ENCODE measurements at places on chromosomes 7 and 10.

GRCh38 chr10:122463466-122464249, 2.3 kb downstream of the HTRA1 start:
- no peak for DNase-seq

GRCh38 chr10:19579761-19580545, 236.3 kb upstream of the PLXDC2 start:
- peak; percentile 64 for DNase-seq

GRCh38 chr7:500521-501420, 18.9 kb downstream of the PDGFA start:
- no peak for DNase-seq

GRCh38 chr7:80641548-80641947, 3.1 kb downstream of the CD36 start:
- peak; percentile 82 for DNase-seq

DNA sequence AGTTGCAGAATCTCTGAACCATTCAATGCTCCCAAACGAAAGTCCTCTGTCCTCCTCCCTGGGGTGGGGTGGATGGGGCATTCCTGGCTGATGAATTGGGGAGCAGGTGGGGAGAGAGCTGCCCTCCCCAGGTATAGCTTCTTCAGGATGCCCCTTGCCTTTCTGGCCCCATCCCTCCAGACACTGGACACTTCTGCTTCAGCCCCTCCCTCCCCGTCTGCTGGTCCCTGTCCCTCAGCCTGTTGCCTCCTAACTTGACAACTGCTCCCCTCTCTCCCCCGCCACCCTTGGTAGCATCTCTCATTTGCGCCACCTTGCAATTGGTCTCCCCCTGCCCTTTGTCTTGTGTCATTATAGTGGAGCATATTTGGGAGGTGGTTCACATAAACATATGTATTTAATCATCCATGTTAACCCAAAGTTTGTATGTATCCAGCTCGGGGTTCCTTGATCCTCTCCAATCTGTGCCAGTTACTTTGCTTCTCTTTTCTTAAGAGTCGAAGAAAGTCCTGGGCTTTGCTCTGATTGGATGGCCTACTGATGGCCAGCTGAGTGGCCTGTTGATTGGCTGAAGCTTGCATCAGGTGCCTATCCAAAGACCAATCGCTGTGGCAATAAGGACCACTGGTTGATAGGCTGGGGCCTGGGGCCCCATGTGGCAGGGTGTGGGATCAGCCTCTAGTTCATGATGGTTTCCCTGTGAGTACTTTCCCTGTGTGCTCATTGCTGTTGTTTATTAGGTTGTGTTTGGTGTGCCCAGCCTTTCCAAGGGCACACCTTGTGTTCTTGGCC, 4.0 kb upstream of the GCK start:
- no peak for DNase-seq

DNA sequence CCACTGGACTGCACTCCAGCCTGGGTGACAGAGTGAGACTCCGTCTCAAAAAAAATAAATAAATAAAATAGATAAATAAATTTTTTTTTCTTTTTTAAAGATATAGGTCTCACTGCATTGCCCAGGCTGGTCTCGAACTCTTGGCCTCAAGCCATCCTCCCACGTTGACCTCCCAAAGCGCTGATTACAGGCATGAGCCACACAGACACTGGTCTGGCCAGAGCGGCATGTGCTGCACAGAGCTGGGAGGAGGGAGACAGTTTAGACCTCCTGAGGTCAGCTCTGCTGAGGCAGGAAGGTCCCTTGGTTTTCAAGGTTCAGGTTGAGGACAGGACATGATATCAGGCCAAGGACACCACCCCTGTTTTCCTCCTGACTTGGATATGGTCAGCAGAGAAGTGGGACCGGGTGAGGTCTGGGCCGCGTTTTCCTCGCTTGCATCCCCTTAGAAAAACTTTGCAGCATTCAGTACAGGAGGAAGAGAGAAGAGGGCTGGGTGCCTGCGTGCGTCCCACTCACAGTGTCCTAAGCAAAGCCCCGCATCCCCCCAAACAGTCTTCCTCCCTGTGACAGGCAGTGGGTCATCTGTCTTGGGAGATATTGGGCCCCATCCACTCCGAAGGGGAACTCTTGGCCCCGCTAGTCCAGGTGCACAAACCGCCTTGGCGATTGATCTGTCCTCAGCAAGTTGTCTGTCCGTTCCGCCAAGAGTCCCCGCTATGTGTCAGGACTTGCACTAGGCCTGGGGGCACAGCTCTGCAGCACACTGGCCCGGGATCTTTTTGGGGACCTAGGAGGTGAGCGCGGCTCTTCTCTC, 56.1 kb downstream of the ZNF727 start:
- no peak for DNase-seq
